Naive thymus-derived CD8-positive, alpha-beta T cell (primary cell): ENCODE measurements at places on chromosomes 1 and 21. TPM values are rescaled to one million over a fixed set of nuclear protein-coding genes. Genes with fewer than 3 reads are reported as not detected.
A peak's percentile ranks its signal among the peaks of the same experiment; 100 is the strongest.

DNA sequence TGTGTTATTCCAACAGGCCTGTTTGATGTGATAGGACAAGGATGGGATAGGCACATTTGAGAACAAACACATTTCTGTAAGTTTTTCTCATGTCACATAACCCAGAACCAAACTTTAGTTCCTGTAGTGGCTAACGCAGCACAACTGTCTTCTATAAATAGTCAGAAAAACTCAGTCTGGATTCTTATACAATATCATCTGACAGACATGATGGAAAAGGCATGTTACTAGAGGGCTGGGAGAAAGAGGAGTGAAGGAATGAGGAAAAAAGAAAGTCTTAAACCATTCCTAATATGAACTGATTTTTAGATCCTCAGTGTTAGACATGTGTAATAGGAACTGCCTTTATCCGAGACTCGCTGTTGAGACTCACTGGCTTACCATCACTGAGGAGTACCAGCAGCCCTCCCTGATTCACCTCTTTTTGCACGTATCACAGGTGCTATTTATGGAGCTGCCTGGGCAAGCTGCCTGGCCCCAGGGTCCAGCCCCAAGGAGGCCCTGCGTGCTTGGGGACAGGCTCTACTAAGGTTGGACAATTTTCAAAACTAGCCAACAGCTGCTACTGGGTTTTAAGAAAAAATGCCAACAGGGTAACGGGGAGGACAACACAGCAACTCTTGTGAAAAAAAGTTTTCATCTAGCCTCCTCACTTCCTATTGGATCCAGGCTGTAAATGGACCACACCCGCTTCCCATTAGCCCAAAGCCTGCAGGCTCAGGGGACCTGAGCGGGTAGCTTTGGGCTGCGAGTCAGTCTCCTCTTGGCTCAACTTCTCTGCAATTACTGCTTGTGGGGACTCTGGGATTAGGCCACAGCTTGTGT, 30.7 kb upstream of the SERBP1 start:
- H3K36me3 ChIP-seq, result no peaks in the 10 kb centered on the region
- H3K4me3 ChIP-seq, result no peak overlapping the region
- no peak overlapping the region for H3K27ac ChIP-seq
- H3K4me1 ChIP-seq, result no peaks in the 10 kb centered on the region
- peaks cover 10% of the 10 kb centered on the region for H3K27me3 ChIP-seq

GRCh38 chr21:40929833-40930232, 82.9 kb upstream of the DSCAM start:
- no peak overlapping the region for H3K27ac ChIP-seq
- no peak for DNase-seq
- H3K36me3 ChIP-seq, result peaks cover 19% of the 10 kb centered on the region
- H3K4me3 ChIP-seq, result no peak overlapping the region
- H3K4me1 ChIP-seq, result no peaks in the 10 kb centered on the region

DNA sequence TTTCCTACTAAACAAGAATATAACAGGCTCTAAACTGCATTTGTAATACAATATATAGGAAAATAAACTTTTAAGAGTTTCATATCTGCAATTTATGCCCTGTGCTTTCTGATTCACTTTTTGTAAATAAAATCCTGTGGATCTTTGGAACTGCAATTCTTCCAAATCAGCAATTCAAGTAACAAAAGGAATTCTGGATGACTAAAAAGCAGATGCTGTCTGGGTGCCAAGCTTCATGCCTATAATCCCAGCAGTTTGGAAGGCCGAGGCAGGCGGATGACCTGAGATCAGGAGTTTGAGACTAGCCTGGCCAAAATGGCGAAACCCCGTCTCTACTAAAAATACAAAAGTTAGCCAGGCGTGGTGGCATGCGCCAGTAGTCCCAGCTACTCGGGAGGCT, 6.3 kb downstream of the NME7 start:
- peaks cover 11% of the 10 kb centered on the region for H3K4me1 ChIP-seq
- H3K27ac ChIP-seq, result no peak overlapping the region
- no peak for DNase-seq
- no peak overlapping the region for H3K4me3 ChIP-seq
- H3K36me3 ChIP-seq, result no peaks in the 10 kb centered on the region

- no peaks in the 10 kb centered on the region for H3K36me3 ChIP-seq
- DNase-seq, result no peak
- H3K4me1 ChIP-seq, result no peaks in the 10 kb centered on the region
- H3K4me3 ChIP-seq, result no peak overlapping the region
Observed at GRCh38 chr21:15993951-15994350, 264.2 kb downstream of the USP25 start.

The S100A1 gene
- not detected for total RNA-seq

DNA sequence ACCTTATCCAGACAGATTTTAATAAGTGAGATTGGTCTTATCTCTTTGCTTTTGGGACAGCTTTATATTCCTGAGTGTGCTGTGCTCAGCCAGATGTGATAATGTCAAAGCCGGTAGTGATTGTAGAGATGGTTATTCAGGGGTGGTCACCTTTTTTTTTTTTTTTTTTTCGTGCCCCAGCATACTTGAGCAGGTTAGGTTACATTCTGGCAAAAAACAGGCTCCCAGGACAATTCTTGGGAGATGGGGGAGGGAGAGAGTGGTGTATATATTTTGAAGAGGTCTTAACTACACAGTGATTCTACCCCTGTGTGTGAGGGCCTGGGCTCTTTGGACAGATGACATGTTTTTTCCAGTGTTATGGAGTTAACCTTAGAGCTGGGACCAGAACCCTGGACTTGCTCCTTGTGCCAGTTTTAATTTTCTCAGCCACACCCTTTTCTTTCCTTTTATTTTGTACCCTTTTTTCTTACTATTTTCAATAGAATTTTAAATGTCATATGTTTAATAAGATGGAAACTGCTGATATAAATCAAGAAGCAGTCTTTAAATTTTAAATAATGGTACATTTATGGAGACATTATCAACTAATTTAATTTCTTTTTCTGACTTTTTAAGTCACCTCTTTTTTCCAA, 88.4 kb downstream of the DYRK1A start:
- H3K4me3 ChIP-seq, result peak overlapping the region; percentile 3
- peak overlapping the region; percentile 83 for H3K27ac ChIP-seq
- H3K36me3 ChIP-seq, result peaks cover 3% of the 10 kb centered on the region
- H3K4me1 ChIP-seq, result peaks cover 83% of the 10 kb centered on the region
- no peak for DNase-seq

GRCh38 chr1:165675794-165676193, 22.6 kb downstream of the ALDH9A1 start:
- no peak overlapping the region for H3K4me3 ChIP-seq
- H3K27ac ChIP-seq, result no peak overlapping the region
- peaks cover 18% of the 10 kb centered on the region for H3K4me1 ChIP-seq
- no peaks in the 10 kb centered on the region for H3K27me3 ChIP-seq
- DNase-seq, result no peak

The KRTCAP2 gene
- 152 TPM for total RNA-seq

DNA sequence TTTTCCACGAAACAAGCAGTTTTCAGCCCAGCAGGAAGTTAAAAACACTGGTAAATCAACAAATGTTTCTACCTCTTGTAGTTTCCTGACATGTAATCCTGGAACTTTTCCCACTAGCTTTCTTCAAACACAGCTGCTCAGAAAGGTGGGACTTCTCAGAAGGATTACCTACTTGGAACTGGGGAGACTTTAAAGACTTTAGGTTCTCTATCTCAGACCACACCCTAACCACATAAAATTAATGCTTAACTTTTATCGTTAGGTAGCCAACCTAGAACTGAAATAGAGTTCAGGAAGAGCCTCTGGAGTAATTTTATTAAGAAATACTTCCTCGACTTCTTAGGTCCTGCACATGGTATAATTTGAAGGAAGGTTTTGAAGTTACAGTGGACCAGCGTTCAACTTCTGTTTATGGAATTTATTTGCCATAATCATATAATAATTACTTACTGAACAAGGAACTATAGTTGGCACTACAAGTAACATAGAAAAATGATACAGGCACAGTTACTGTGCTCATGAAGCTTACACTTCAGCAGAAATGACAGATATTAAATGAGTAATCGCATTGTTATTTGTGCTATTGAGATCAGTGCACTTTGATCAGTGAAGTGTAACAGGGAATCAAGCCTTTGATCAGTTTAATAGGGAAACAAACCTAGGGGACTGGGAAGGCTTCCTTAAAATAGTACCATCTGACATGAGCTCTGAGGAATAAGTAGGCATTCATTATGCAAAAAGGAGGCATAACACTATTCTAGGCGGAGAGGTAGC, at the start of gene BCL2L15:
Gene BCL2L15, minus strand, starts transcription at position 180 of the 774 bp plus-strand sequence. CDS start 206 bp downstream, outside the sequence.
- peaks cover 13% of the 10 kb centered on the region for H3K4me1 ChIP-seq
- H3K27me3 ChIP-seq, result no peaks in the 10 kb centered on the region
- DNase-seq, result no peak

DNA sequence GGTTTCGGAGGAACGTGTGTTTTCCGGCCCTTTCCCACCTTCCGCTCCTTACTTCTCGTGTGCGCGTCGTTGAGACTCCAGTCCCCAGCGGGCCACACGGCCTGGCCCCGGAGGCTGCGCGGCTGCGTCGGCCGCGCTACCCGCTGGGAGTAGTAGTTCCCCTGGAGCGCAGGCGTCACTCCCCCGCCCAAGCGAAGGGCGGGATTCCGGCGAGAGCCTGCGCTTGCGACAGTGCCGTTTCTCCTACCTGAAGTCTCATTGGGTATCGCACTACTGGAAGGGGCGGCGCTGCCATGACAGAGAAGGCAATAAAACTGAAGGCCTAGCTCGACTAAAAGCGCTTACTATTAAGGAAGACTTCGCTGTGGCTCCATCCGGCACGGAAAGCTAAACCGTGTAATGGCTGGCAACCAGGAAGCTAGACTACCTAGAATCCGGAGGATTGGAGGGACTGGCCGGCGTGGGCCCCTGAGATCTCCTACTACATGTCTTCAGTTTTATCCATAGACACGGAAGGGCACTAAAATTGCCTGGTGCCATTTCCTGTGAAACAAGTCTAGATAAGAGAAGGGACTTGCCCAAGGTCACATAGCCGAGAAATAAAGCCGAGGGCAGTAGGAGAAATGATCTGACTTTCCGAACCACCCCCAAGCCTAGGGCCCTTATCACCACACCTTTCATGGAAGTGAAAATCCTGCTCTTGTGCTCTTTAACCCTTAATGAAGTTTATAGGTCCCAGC, 797 bp upstream of the TMEM69 start:
- DNase-seq, result peak; percentile 94
- peaks cover 58% of the 10 kb centered on the region for H3K4me1 ChIP-seq
- H3K27me3 ChIP-seq, result no peaks in the 10 kb centered on the region
- H3K27ac ChIP-seq, result peak overlapping the region; percentile 99
- peak overlapping the region; percentile 98 for H3K4me3 ChIP-seq
- peaks cover 13% of the 10 kb centered on the region for H3K36me3 ChIP-seq

The CXADR gene
- total RNA-seq, result 0.99 TPM

The NR0B2 gene
- not detected for total RNA-seq

DNA sequence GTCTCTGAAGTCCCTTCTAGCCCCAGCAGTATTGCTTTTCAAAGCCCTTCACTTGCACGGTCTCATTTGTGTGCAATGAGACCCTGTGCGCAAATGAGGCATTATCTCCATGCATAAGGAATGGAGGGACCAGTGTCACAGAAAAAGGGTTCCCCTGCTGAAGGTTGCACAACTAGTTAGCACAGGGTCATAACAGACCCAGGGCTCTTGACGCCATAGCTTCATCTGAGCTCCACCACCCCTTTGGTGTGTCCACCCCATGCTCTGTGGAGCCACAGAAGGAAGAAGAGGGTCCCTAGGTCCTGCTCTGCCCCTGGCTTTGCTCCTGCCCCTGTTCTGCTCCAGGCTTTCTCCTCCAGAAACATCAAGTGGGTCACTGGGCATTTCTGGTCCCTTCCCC, 12.6 kb downstream of the SH2D2A start:
- H3K4me3 ChIP-seq, result no peak overlapping the region
- peaks cover 42% of the 10 kb centered on the region for H3K4me1 ChIP-seq
- peaks cover 7% of the 10 kb centered on the region for H3K36me3 ChIP-seq
- H3K27me3 ChIP-seq, result no peaks in the 10 kb centered on the region
- peak overlapping the region; percentile 67 for H3K27ac ChIP-seq

GRCh38 chr1:17587693-17588047, 48.2 kb downstream of the ARHGEF10L start:
- no peak for DNase-seq
- no peaks in the 10 kb centered on the region for H3K27me3 ChIP-seq
- H3K27ac ChIP-seq, result no peak overlapping the region
- no peaks in the 10 kb centered on the region for H3K4me1 ChIP-seq
- H3K36me3 ChIP-seq, result no peaks in the 10 kb centered on the region
- H3K4me3 ChIP-seq, result no peak overlapping the region

GRCh38 chr21:31193761-31194160, 150.3 kb downstream of the TIAM1 start:
- H3K4me3 ChIP-seq, result no peak overlapping the region
- peak overlapping the region; percentile 34 for H3K27ac ChIP-seq
- DNase-seq, result no peak
- no peaks in the 10 kb centered on the region for H3K36me3 ChIP-seq
- no peaks in the 10 kb centered on the region for H3K27me3 ChIP-seq
- peaks cover 16% of the 10 kb centered on the region for H3K4me1 ChIP-seq

GRCh38 chr1:199466961-199467360, 560.5 kb upstream of the NR5A2 start:
- no peaks in the 10 kb centered on the region for H3K4me1 ChIP-seq
- no peak overlapping the region for H3K27ac ChIP-seq
- DNase-seq, result no peak

The ACOT11 gene
- 0.31 TPM for total RNA-seq

GRCh38 chr21:40564318-40564717, 282.6 kb downstream of the DSCAM start:
- no peak overlapping the region for H3K27ac ChIP-seq
- H3K27me3 ChIP-seq, result no peaks in the 10 kb centered on the region
- no peak for DNase-seq
- H3K4me3 ChIP-seq, result no peak overlapping the region
- no peaks in the 10 kb centered on the region for H3K36me3 ChIP-seq

DNA sequence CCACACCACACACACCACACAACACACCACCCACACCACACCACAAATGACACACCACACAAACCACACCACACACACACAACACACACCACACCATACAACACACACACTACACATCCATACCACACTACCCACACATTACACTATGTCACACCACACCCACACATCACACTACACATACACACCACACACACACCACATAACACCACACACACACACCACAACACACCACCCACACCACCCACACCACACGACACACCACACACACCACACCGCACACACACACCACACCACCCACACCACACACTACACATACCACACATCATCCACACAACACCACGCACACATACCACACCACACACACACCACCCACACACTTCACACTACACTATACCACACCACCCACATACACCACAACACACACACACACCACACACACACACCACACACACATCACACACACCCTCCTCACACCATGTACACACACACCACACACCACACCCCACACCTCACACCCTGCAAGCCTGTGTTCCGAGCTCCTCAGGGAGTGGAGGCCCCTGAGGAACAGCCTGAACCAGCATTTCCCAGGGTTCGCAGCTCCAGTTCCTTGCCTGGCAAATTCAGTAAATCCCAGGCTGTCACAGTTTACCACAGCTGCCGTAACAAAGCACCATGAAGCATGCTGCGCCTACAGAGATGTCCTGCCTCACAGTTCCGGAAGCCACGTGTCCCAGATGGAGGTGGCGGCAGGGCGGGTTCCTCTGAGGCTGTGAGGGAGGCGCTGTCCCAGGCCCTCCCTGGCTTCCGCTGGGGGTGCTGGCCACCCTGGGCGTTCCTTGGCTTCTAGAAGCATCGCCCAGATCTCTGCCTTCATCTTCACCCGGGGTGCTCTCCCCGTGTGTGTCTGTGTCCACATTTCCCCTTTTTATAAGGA, 69.8 kb upstream of the ATP5PO start:
- H3K4me3 ChIP-seq, result no peak overlapping the region
- DNase-seq, result no peak
- peaks cover 13% of the 10 kb centered on the region for H3K4me1 ChIP-seq

GRCh38 chr1:40848530-40849189, 13.5 kb downstream of the CITED4 start:
- H3K4me1 ChIP-seq, result peaks cover 25% of the 10 kb centered on the region
- no peaks in the 10 kb centered on the region for H3K27me3 ChIP-seq
- H3K27ac ChIP-seq, result no peak overlapping the region
- H3K36me3 ChIP-seq, result no peaks in the 10 kb centered on the region

The CYP4A11 gene
- not detected for total RNA-seq
